Activated CD8-positive, alpha-beta memory T cell treated with anti-CD3 and anti-CD28 coated beads for 1 hour (primary cell): ENCODE measurements at places on chromosomes 6 and 20.

DNA sequence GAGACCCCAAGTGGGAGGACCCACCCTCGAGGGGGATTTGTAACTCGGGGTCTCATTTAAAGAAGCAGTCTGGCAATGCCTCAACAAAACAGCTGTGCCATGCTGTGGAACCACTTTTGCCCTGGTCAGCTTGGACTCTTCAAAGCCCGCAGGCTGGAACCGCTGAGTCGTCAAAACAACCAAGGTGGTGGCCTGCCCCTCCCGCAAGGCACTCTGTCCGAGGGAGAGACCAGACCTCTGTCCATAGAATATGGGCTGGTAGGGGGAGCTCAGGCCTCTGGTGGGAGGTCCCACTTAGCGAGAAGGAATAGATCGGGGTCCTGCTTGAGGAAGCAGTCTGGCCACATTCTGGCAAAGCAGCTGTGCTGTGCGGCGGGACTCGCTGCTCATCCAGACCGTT lies 208.1 kb downstream of the BCKDHB start:
- no peak for DNase-seq

DNA sequence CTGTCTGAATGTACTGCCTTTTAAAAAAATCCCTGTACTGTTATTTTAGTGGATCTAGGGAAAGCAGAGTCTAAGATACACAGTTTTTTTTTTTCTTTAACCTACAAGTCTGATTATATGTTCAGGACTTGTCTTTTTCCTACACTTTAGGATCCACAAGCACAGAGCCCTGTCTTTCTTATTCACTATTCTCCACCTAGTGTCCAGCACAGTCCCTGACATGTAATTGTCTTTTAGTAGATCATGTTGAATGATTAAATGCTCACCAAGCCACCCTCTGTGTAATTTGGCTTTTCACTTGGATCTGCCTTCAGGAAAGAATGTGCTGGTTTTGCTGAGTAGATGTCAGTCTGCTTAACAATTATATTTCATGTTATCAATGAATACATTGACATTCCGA lies 35.8 kb upstream of the YWHAB start:
- DNase-seq: no peak

GRCh38 chr6:7505189-7505699 lies 36.2 kb upstream of the DSP start:
- no peak for DNase-seq

DNA sequence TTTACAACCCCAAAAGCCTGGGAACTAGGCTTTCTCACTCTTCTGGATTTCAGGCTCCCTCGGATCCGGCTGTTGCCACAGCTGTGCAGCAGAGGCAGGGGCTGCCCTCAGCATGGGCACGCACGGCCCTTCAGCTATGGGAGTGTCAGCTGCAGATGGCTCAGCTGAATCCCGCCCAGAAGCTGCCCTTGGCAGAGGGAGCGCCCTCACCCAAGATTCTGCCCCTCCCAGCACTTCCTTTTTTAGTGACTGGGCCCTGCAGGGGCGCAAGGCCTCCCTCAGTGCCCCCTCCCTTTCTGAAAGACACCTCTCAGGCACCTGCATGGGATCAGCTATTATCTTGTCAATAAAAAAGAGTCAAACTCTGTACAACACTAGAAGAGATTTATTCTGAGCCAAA lies 67.9 kb upstream of the THBS2 start:
- no peak for DNase-seq
